Stomach (tissue), 19 donors: ENCODE measurements at places on chromosomes 13 and 19.

- DNase-seq = no peak
- no peaks in the 10 kb centered on the region for H3K36me3 ChIP-seq
- no peak overlapping the region for H3K4me3 ChIP-seq
- no peaks in the 10 kb centered on the region for H3K27me3 ChIP-seq
- H3K4me1 ChIP-seq = no peaks in the 10 kb centered on the region
These were observed 12.7 kb upstream of the KIR2DL4 start for GRCh38 chr19:54790711-54791110.

GRCh38 chr19:48346191-48346590, 17.5 kb downstream of the TMEM143 start:
- DNase-seq = no peak
- H3K36me3 ChIP-seq = peaks cover 15% of the 10 kb centered on the region
- no peak overlapping the region for H3K27ac ChIP-seq
- no peaks in the 10 kb centered on the region for H3K27me3 ChIP-seq
- H3K4me3 ChIP-seq = no peak overlapping the region

- peak overlapping the region; percentile 35 for H3K4me3 ChIP-seq
- H3K4me1 ChIP-seq = peaks cover 8% of the 10 kb centered on the region
- DNase-seq = peak; percentile 92
- peak overlapping the region; percentile 74 for H3K27ac ChIP-seq
These were observed 3.6 kb downstream of the LGALS7 start for GRCh38 chr19:38769635-38770211.

- H3K27ac ChIP-seq = no peak overlapping the region
- H3K36me3 ChIP-seq = no peaks in the 10 kb centered on the region
- no peaks in the 10 kb centered on the region for H3K27me3 ChIP-seq
- H3K4me1 ChIP-seq = no peaks in the 10 kb centered on the region
These were observed 5.9 kb upstream of the DCAF15 start for GRCh38 chr19:13946414-13946813.
